ENCODE measurements at places on chromosomes 5 and 9.

GRCh38 chr5:91176288-91177016 lies 206.7 kb downstream of the ARRDC3 start:
- no peak for DNase-seq

GRCh38 chr9:91814753-91815152 lies 135.3 kb downstream of the ROR2 start:
- DNase-seq: no peak

- DNase-seq: no peak
Measured at GRCh38 chr5:80468131-80468530, 19.8 kb upstream of the FAM151B start.

- DNase-seq: no peak
Measured at GRCh38 chr5:115510145-115510645, 34.4 kb downstream of the FEM1C start.

- no peak for DNase-seq
Measured at GRCh38 chr5:85784746-85785145, 833.0 kb upstream of the COX7C start.

GRCh38 chr9:94443032-94443722 lies 111.7 kb upstream of the PCAT7 start:
- DNase-seq: no peak

DNA sequence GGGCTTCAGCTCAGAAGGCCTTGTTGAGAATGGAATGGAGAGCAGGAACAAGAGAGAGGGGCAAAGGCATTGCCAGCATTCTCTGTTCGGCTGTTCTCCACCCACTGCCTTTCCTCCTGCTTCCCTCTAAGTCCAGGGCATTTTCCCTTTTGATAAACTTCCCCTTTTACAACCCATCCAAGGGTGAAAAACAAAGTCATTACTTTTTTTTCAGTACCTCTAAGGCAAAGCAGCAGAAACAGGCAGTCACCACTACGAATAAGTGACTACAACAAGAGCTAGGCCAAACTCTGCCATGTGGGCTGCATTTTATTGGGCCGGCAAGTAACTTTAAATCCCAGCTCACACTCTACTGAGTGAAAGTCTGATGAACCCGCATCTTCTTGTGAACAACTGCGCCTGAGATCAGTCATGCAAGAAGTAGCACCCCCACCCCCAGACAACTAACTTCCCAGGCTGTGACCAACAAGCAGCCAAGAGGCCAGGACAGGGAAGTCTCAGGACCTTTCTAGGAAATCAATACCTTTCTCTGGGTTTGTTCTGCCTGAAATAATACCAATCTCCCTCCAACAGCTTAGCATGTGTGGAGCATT lies 13.1 kb downstream of the IL7R start:
- no peak for DNase-seq

- no peak for DNase-seq
Measured at GRCh38 chr5:96597438-96598020, 64.6 kb upstream of the CAST start.

DNA sequence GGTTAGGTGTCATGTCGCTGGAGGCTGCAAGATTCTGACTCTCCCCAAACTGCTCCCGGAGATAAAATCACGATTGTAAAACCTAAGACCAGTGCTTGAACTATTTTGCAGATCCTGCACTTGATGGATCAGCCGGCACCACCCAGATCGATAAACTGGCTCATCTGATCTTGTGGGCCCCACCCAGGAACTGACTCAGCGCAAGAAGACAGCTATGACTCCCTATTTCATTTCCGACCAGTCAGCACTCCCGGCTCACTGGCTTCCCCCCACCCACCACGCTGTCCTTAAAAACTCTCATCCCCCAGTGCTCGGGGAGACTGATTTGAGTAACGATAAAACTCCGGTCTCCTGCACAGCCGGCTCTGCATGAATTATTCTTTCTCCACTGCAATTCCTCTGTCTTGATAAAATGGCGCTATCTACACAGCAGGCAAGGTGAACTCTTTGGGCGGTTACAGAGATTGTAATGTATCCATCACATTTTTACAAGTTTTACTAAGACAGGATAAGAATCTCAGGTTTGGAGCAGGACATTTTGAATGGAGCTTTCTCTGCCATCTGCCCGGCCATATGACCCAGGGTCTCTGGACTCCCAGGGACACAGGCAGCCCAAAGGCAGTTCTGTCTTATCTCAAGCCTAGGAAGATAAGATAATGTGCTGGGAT lies 10.6 kb upstream of the PPP1R26 start:
- no peak for DNase-seq

DNA sequence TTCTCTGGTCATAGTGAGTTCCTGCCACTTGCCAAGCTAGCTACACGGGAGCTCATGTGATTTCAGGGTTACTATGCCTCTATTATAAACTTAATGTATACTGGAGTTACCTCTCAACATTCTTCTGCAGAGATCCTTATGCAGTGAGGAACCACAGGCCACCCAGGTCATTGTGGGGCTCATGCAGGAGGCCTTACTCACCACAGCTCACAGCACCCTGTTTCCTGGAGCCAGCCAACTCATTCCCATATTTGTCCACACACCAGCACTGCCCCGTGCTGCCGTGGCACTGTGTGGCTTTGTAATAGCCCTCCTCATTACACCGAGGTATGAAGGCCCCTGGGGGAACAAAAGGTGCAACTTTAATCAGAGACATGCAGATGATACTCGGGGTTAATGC lies 520.0 kb downstream of the SPOCK1 start:
- no peak for DNase-seq

- no peak for DNase-seq
Measured at GRCh38 chr5:35370871-35371270, 140.6 kb upstream of the PRLR start.

- no peak for DNase-seq
Measured at GRCh38 chr9:82057805-82058204, 69.2 kb downstream of the SPATA31D1 start.

- DNase-seq: no peak
Measured at GRCh38 chr5:15463231-15463980, 36.6 kb upstream of the FBXL7 start.
